ENCODE measurements at places on chromosomes 12 and 14. TPM values are rescaled to one million over a fixed set of nuclear protein-coding genes. Genes with fewer than 3 reads are reported as not detected.

The KLRF1 gene
- total RNA-seq = 0.19 TPM

The KRT77 gene
- not detected for total RNA-seq

The GUCY2C gene
- total RNA-seq = not detected

The TCTN2 gene
- 4.7 TPM for total RNA-seq

The CCDC177 gene
- total RNA-seq = not detected

The TAS2R8 gene
- total RNA-seq = not detected

The HNF1A gene
- not detected for total RNA-seq

The ACOT6 gene
- total RNA-seq = not detected

The MAX gene
- 203 TPM for total RNA-seq

The TAS2R19 gene
- total RNA-seq = 3.1 TPM

The FGF6 gene
- not detected for total RNA-seq

The TMEM121 gene
- total RNA-seq = 4.6 TPM

The PRPH gene
- total RNA-seq = not detected

The PLA2G1B gene
- not detected for total RNA-seq

The DPY19L2 gene
- total RNA-seq = 0.27 TPM

The CLEC4A gene
- 0.19 TPM for total RNA-seq

The SLC17A8 gene
- not detected for total RNA-seq

The CLEC6A gene
- not detected for total RNA-seq

Data from activated CD4-positive, alpha-beta T cell treated with anti-CD3 and anti-CD28 coated beads, Interleukin-2, amount 10 ng/mL, durations not matched to agents 7 days and 5 days (primary cell).